ENCODE measurements at places on chromosomes 16 and 17. TPM values are rescaled to one million over a fixed set of nuclear protein-coding genes. Genes with fewer than 3 reads are reported as not detected.

DNA sequence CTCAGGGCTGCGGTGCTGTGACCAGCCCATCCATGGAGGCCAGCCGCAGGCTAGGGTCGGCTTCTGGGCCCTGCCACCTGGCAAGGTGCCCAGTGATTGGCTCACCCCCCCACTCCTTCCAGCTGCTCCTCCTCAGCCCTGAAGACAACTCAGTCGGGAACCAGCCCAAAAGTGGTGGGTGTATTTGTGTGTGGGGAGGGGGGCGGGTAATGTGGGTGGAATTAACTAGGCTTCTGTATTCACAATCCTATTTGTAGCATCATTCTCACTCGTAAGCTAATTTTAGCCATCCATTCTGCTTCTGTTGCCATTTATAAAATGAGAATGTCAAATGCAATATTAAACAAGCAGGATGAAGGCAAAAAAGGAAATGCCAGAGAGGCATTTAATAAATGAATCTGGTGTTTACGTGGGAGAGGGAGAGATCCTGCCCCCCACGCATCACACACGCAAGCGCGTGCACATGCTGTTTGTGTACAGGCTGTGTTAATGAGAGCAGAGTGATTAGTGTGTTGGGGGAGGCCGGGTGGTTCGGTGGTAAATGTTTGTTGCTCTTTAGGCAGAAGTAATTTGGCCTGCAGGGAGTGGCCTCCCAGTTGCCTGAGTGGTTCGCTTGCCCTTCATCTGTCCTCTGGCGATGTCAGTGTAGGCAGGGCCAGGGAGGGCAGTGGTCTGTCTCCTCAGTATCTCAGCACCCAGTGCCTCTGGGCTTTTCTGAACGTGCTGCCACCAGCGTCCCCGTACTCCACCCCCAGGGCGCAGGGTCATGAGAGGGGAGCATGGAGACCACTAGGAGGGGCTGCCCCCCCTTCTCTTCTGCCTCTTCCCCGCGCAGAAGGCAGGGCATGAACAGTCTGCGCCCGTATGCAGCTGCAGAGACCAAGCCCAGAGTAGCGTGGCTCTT, 140.1 kb downstream of the CCDC182 start:
- H3K27ac ChIP-seq = peak overlapping the region; percentile 39
- H3K4me3 ChIP-seq = peak overlapping the region; percentile 10
- no peaks in the 10 kb centered on the region for H3K36me3 ChIP-seq
- no peaks in the 10 kb centered on the region for H3K27me3 ChIP-seq
- H3K4me1 ChIP-seq = peaks cover 22% of the 10 kb centered on the region

DNA sequence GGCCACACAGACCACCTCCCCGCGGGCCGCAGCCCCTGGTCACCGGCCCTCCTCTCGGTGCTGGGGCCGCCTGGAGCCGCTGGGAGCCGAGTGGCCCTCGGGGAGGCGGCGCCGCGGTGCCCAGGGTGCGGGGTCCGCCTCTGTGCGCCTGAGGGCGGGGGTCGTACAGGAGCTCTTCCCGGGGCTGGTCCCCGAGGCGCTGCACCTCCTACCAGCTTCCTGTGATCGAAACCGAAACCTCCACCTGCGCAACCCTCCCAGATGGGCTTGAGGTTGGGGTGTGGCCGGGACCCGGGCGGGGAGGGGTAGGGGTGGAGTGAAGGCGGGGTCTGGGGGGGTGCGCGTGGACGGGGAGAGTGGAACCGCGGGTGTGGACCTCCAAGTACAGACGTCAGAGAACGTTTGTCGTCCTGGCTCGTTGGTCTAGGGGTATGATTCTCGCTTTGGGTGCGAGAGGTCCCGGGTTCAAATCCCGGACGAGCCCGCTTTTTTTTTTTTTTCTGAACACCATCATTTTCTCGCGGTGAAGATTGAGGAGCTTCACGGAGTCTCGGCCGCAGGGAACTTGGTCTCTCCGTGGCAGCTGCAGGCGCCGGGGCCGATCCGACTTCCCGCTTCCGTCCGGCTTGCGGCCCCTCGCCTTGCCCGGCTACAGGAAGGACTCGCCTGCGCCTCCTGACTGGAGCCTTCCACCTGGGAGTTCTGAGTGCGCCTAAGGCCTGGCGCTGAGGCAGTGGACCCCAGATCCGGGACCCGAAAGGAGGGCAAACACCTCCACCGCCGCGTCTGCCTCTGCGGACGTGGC, 23.9 kb downstream of the ZNF213 start:
- DNase-seq = peak; percentile 81
- no peaks in the 10 kb centered on the region for H3K36me3 ChIP-seq
- H3K4me3 ChIP-seq = peak overlapping the region; percentile 73
- H3K27me3 ChIP-seq = no peaks in the 10 kb centered on the region

DNA sequence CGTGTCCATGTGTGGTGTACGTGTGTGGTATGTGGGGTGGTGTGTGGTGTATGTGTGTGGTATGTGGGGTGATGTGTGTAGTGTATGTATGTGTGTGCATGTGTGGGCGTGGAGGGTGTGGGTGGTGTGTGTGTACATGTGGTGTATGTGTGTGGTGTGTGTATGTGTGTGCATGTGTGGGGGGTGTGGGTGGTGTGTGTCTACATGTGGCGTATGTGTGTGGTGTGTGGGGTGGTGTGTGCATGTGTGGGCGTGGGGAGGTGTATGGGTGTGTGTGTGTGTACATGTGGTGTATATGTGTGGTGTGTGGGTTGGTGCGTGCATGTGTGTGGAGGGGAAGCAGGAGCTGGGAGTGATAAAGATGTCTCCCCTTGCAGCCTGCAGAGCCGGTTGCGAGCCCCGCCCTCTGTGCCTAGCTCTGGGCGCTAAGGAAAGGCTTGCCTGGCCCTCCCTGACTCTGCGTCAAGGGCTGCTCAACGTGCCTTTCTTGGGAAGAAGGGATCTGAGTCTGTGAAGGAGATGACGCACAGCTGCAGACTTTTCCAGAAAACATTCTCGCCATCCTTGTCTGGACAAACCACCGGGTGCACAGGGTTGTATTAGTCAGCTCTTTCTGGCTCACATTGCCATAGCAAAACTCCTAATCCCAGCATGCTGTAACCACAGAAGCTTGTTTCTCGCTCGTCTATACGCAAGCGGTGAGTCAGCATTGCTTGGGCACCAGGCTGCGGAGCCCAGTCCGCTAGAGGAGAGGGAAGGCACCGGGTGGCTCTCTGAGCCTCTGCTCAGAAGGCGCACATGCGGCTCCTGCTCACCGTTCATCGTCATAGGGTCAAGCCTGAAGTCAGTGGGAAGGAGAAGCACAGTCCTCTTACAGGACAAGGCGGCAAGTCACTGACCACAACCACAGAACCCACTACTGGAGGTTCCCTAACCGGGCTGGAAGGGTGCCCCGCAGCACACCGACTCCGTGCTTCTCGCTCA, 2.0 kb upstream of the CD300H start:
- H3K4me1 ChIP-seq = peaks cover 2% of the 10 kb centered on the region
- H3K27ac ChIP-seq = no peak overlapping the region
- peak; percentile 52 for DNase-seq
- H3K36me3 ChIP-seq = no peaks in the 10 kb centered on the region

GRCh38 chr16:11794447-11794846, 2.6 kb downstream of the ZC3H7A start:
- no peak overlapping the region for H3K27ac ChIP-seq
- DNase-seq = no peak
- peaks cover 18% of the 10 kb centered on the region for H3K36me3 ChIP-seq
- peaks cover 19% of the 10 kb centered on the region for H3K4me1 ChIP-seq
- no peaks in the 10 kb centered on the region for H3K27me3 ChIP-seq

DNA sequence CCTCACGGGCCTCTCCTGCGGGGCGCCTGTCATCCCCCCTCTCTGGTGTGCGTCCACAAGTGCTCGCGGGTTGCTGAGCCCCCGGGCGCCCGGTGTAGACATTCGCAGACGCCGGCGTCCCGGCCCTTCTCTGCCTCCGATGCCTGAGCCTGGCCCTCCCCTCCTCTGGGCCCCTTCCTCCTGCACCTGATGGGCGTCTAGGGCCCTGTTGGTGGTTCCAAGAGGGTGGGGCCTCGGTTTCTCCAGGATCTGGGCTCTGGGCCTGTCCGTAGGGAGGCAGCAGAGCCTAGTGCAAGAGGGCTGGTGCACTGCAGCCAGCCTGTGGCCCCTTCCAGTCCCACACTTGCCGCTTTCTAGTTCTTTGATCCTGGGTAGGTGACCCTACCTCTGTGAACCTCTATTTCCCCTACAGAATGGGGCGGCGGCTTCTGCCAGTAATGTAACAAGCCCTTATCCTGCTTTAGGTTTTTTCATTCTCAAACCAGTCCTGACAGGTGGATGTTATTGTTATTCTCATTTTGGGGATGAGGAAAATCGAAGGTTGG, 623 bp downstream of the E4F1 start:
- no peaks in the 10 kb centered on the region for H3K4me1 ChIP-seq
- H3K36me3 ChIP-seq = peaks cover 1% of the 10 kb centered on the region
- H3K27ac ChIP-seq = peak overlapping the region; percentile 57
- DNase-seq = peak; percentile 45

DNA sequence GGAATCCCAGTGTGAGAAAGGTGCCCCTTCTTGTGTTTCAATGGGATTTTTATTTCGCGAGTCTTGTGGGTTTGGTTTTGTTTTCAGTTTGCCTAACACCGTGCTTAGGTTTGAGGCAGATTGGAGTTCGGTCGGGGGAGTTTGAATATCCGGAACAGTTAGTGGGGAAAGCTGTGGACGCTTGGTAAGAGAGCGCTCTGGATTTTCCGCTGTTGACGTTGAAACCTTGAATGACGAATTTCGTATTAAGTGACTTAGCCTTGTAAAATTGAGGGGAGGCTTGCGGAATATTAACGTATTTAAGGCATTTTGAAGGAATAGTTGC, 567 bp downstream of the UBB start:
- H3K4me3 ChIP-seq = peak overlapping the region; percentile 59
- 0 out of 2 replicates have a peak, but pooled peaks cover 4% of the 10 kb centered on the region for H3K4me1 ChIP-seq
- H3K36me3 ChIP-seq = peaks cover 28% of the 10 kb centered on the region

Gene CDH5
- 0.16 TPM for total RNA-seq

Gene DPEP3
- total RNA-seq = not detected

Gene FMNL1
- 1.1 TPM for total RNA-seq

Gene PSKH1
- total RNA-seq = 5.6 TPM
